ENCODE measurements at places on chromosomes 2 and 18.

GRCh38 chr2:173884025-173884802 is 81.0 kb downstream of the SP3 start:
- peak; percentile 46 for DNase-seq

GRCh38 chr2:191126386-191127085 is 24.3 kb downstream of the STAT4 start:
- DNase-seq = no peak

GRCh38 chr2:168734199-168734760 is 68.2 kb upstream of the NOSTRIN start:
- DNase-seq = no peak

- DNase-seq = no peak
Measured at GRCh38 chr2:137772451-137772850, 191.8 kb upstream of the HNMT start.

GRCh38 chr18:26503382-26503781 is 45.0 kb downstream of the KCTD1 start:
- no peak for DNase-seq

- DNase-seq = peak; percentile 52
Measured at GRCh38 chr2:57549642-57550102, 496.9 kb upstream of the VRK2 start.
